COR-L47 (cell line): ENCODE measurements at places on chromosomes 12 and 14.
A peak's percentile ranks its signal among the peaks of the same experiment; 100 is the strongest.

DNA sequence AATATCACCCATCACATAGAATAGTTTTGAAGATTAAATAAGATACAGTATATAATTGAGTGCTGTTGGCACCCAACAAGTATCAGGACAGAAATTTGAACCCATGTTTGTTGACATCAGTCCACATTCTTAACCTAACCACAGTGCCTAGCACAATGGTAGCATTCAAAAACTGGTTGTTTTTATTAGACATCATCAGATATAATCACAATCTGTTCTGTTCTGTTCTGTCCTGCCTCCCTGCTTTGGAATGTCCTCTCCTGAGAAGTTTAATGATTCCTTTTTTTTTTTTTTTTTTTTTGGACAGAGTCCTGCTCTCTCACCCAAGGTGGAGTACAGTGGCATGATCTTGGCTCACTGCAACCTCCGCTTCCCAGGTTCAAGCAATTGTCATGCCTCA lies 476.6 kb downstream of the RMST start:
- DNase-seq, result no peak

DNA sequence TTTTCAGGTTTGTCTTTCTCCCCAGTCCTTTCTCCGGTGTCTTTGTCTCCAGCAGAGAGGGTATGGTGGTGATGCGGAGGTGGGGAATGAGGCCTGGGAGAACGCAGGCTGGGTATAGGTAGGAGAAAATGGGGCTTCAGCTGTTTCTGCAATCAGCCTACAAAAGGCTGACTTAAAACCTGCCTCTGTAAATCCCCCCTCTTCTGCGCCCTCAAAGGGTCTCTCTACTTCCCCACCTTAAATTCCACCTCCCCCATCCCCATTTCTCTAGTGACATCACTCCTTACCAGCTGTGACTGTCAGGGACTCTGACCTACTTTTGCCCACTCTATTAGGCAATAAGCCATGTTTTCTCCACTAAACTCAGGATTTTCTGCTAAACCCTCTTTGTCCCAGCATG lies 8.1 kb upstream of the RIMKLB start:
- DNase-seq, result no peak

- no peak for DNase-seq
These were observed 29.1 kb upstream of the APOF start for GRCh38 chr12:56391721-56392120.

DNA sequence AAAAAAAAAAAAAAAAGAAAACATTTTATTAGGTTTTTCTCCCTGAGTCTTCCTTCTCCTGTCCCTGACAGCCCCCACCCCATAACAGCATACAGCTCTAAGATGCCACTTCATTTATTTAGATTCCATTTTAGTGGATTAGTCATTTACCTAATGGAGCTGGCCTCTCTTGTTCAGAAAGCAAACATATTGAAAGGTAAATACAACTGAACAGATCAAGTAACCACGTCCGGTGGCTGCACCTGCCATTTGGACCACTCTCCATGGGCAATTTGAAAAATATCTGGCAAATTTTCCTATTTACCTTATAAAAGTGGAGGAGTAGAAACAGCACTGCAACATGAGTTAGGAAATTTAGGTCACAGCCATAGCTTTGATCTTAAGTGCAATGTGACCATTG lies 254.6 kb downstream of the C12orf42 start:
- DNase-seq, result peak; percentile 94

DNA sequence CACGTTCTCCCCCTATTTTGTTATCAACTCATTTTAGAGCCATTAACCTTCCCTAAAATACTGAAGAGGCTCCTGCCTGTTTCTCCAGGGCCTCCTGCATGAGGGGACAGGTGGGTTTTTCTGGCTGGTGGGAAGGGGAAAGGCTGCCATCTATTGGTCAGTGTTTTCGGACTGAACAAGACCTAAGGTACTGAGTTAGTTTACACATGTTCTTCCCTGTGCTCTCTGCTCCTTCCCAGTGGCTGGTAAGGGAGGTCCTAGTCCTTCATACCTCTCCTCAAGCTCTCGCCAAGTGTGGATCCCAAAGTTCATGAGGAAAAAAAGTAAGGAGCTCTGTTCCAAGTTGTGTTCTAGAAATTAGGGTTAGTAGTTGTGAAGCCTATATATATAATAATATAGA lies 357.5 kb downstream of the FSCB start:
- DNase-seq, result peak; percentile 51

DNA sequence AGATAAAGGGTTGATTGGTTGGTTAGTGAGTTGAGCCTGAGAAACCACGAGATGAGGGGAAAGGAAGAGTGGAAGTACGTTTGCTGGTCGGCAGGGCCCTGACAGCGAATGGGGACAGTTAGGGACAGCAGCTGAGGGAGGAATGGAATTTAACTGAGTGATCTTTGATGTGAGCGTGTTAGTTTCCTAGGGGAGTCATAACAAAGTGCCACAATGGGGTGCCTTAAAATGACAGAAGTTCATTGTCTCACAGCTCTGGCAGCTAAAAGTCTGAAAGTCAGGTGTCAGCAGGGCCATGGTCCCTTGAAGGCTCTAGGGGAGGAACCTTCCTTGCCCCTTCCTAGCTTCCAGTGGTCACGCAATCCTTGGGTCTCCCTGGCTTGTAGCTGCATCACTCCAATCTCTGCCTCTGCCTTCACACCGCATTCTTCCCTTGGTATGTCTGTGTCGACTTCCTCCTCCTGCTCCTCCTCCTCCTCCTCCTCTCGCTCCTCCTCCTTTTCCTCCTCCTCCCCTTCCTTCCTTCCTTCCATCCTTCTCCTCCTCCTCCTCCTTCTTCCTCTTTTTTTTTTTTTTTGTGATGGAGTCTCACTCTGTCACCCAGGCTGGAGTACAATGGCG lies 26.0 kb upstream of the RIN3 start:
- DNase-seq, result no peak

DNA sequence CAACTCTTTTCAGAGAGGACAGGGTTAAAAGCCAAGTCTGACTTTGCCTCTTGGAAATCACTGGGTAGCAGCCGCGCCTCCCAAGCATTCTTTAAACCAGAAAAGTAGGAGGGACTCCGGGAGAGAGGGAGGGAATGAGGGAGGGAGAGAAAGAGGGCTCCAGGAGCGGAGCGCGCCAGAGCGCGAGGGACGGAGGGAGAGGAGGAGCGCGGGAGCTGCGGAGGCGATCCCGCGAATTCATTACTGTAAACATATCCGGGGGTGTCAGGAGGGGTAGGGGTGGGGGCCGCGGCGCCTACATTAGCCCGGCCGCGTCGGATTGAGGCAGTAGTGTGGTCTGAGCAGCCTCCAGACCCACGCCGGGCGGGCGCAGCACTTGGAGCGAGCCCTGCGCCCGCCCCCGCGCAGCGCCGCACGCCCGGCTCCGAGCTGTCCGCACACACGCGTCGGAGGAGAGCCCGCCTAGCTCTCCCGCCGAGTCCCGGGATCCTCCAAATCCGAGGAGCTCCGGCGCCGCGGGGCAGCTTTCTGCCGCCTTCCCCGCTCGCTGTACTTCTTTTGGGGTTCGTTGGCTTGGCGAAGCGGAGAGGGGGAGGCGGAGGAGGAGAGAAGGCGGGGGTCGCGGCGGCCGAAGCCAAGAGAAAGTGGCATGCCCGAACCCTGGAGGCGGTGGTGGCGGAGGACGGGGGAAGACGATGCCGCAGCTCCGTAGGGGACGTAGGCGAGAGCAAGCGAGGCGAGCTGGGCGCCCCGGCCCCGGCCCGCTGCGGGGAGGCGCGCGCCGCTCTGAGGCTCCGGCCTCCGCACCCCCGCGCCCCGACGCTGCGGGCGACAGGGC lies 3.3 kb downstream of the FLRT2 start:
- DNase-seq, result peak; percentile 55

- no peak for DNase-seq
These were observed 10.6 kb upstream of the KRT83 start for GRCh38 chr12:52331833-52332232.

DNA sequence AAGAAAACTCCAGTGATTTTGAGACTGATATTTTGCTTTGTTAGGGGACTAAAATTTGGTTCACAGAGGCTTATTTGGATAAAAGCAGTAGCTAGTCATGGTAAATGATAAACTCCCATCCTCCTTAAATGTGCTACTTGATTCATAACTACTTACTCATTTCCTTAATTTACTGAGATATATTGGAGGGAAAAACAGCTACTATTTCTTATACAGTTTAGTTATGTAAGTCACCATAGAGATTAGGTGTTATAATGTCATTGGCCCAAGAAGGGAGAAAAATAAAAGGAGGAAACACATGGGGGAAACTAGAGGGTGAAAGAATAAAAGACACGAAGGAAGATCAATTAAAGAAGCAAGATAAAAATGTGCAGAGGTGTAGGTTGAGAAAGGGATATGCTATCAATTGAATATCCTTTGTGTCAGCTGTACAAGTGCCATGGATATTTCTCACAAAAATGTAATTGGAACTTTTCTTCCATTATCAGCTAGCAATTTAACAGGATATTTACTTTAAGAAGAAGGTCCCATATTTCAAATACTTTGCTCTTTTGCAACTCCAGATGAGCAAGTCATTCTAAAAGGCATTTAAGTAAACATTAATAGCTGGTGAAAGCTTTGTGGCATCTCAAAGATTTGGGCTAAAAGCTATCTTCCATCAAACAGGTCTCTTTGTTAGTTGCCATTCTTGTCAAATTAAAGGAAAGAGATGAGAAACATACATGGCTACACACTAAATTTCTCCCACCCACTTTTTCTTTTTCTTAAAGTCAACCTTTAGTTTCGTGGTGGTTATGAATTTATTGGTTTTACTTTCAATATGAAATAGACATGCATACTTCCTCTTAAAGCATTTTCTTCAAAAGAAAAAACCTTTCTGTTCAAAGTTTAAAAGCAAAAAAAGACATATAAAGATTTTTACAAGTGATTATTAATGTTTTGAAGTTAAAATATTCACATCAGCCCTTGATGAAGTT lies 439.5 kb downstream of the CCER1 start:
- no peak for DNase-seq

- DNase-seq, result no peak
These were observed 953 bp upstream of the NXPH4 start for GRCh38 chr12:57215668-57216013.

GRCh38 chr12:131442337-131442918 lies 268.5 kb upstream of the SFSWAP start:
- DNase-seq, result no peak

- DNase-seq, result no peak
These were observed 13.0 kb upstream of the TRAF3 start for GRCh38 chr14:102764220-102764671.

DNA sequence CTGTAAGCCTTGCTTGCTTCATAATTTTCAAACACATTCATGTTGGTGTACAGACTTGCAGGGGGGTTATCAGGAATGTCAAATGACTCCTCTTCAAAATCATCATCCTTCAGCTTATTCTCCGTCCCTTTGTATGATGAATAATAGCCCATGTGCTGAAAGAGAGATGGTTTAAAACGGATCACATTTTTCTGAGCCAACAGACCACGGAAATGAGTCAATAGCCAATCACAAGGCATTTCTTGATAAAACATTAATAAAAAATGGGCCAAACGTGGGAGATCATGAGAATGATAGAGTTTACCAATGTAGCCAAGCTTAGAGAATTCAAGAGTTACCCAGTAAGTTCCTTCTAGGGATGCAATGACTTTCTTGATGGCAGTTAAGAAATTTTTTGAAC lies 105.5 kb downstream of the NTS start:
- no peak for DNase-seq
